LHCN-M2 (cell line): ENCODE measurements at places on chromosomes 7 and 10. TPM values are rescaled to one million over a fixed set of nuclear protein-coding genes. Genes with fewer than 3 reads are reported as not detected.

NPSR1 gene
- not detected in 2 replicates for total RNA-seq

EDRF1 gene
- total RNA-seq = 17.2 and 22.2 TPM in 2 replicates

SEC31B gene
- 1.5 and 2.6 TPM in 2 replicates for total RNA-seq

IFIT2 gene
- total RNA-seq = 3.9 and 9.0 TPM in 2 replicates

SLC13A4 gene
- 0.06 TPM in 1 of 2 replicates, not detected in the other for total RNA-seq

GIMAP1 gene
- not detected in 2 replicates for total RNA-seq

GSTO1 gene
- 211 and 248 TPM in 2 replicates for total RNA-seq

C7orf33 gene
- total RNA-seq = not detected in 2 replicates

CUBN gene
- 0.32 and 0.69 TPM in 2 replicates for total RNA-seq

RGR gene
- not detected in 2 replicates for total RNA-seq

FOXK1 gene
- total RNA-seq = 19.2 and 20.5 TPM in 2 replicates

GPR15LG gene
- not detected in 2 replicates for total RNA-seq

CCDC186 gene
- 5.3 and 6.5 TPM in 2 replicates for total RNA-seq

AQP1 gene
- 0.13 and 0.23 TPM in 2 replicates for total RNA-seq

CRYGN gene
- not detected in 2 replicates for total RNA-seq

FZD1 gene
- total RNA-seq = 48.3 and 58.5 TPM in 2 replicates

AIFM2 gene
- total RNA-seq = 5.8 and 6.9 TPM in 2 replicates

TRIL gene
- total RNA-seq = 0.32 and 0.46 TPM in 2 replicates

PLOD3 gene
- total RNA-seq = 135 and 163 TPM in 2 replicates

LAMTOR4 gene
- total RNA-seq = 165 and 202 TPM in 2 replicates

MKX gene
- 0.11 TPM in 1 of 2 replicates, not detected in the other for total RNA-seq

GLCCI1 gene
- total RNA-seq = 4.2 and 4.9 TPM in 2 replicates

MICALL2 gene
- 25.5 and 27.4 TPM in 2 replicates for total RNA-seq

LRIT1 gene
- not detected in 2 replicates for total RNA-seq

CYP26A1 gene
- total RNA-seq = 0.11 TPM in 1 of 2 replicates, not detected in the other

METTL27 gene
- 3.2 and 5.7 TPM in 2 replicates for total RNA-seq

DMBT1 gene
- 18.4 and 21.9 TPM in 2 replicates for total RNA-seq

GET4 gene
- 28.0 and 33.7 TPM in 2 replicates for total RNA-seq

LRRC72 gene
- not detected in 2 replicates for total RNA-seq

GDF2 gene
- not detected in 2 replicates for total RNA-seq

CPN1 gene
- not detected in 2 replicates for total RNA-seq

ACTR1A gene
- 139 and 159 TPM in 2 replicates for total RNA-seq

ALDH18A1 gene
- total RNA-seq = 78.7 and 104 TPM in 2 replicates

PALD1 gene
- total RNA-seq = 0.38 and 0.40 TPM in 2 replicates

ENTPD7 gene
- 7.4 and 8.0 TPM in 2 replicates for total RNA-seq

KBTBD2 gene
- 47.6 and 54.1 TPM in 2 replicates for total RNA-seq

OGDHL gene
- total RNA-seq = 0.06 TPM in 1 of 2 replicates, not detected in the other

ADD3 gene
- total RNA-seq = 66.1 and 148 TPM in 2 replicates

IL2RA gene
- not detected in 2 replicates for total RNA-seq
